Activated T-cell treated with anti-CD3 and anti-CD28 coated beads for 4 hours (primary cell): ENCODE measurements at places on chromosomes 6 and 20.

DNA sequence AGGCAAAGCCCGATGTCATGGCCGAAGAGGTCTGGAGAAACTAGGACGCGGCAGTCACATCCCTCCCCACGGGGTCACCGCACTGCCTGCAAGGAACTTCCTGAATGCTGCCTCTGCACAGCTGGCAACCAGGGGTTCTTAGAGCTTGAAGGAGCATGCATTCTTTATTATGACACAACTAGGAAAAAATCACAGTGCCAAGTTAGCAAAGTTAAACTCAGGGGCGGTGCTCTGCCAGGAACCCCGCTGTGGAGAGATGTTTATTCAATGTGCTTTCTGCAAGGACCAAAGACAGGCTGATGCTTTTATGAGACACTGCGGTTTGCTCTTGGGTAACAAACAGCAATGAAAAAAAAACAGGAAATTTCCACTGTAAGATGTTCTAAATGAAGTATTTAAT is 287.3 kb upstream of the FOXQ1 start:
- no peak for DNase-seq

GRCh38 chr6:133254552-133255228 is 13.5 kb downstream of the EYA4 start:
- no peak for DNase-seq

DNA sequence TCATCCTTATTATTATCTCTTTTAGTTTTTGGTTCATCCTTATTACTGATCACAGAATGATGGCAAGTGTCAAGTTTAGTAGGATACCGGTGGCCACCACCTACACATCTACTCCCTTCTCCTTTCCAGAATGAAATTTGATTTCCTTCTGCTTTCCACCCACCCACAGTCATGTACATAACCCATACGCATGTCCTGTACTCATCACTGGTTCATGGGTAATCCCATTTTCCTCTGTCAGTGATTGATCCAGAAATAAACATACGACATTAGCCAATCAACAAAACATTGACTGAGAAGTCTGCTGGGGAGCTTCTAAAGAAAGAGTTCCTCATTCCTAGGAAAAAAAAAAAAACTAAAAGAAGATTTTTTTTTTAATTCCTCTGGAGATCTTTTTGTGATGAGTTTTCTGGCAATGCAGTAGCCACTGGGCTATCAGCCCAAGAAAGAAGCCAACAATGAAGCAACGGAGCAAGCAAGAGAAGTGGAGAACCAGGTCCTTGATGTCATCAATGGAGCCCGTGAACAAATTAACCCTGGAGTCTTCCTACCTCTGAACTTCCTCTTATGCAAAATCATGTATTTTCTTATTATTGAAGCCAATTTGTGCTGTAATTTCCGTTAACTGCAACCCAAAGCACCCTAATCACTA is 127.8 kb downstream of the TASP1 start:
- no peak for DNase-seq

- DNase-seq: peak; percentile 77
Measured at GRCh38 chr20:64255361-64256281, at the start of gene PCMTD2. TSS of gene PCMTD2 (plus strand) at chr20:64255748. CDS start at chr20:64259966, 4,218 bp downstream.

- no peak for DNase-seq
Measured at GRCh38 chr20:57329608-57330221, at the start of gene SPO11. TSS of gene SPO11 (plus strand) at chr20:57329803. CDS start at chr20:57329868, 65 bp downstream.

DNA sequence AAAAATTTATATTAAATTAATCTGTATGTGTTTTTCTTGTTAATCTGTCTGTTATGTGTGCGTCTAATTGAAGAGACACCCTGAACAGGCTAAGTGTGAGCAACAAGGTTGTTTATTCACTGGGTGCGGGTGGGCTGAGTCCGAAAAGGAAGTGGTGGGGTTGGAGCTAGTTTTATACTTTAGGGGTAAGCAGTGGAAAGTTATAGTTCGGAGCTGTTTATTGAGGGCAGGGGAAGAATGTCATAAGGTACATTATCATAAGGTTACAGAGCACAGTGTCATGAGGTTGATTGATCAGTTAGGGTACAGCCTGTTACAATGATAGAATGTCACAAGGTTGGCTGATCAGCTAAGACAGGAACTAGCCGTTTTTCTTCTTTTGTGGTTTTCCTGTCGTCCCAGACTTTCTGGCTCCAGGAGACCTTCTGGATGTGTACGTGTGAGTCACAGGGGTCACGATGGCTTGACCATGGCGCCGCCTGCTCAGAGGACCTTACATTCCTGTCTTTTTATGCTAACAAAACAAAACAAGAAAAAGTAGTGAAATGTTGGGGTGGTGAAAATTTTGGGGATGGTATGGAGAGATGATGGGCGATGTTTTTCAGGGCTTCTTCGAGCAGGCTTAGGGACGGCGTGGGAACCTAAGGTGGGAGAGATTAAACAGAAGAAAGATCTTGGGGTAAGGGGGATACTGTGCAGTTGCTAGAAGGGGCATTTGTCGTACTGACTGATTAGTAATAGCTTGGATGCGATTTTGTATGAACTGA is 754.0 kb upstream of the ADGRB3 start:
- DNase-seq: no peak

DNA sequence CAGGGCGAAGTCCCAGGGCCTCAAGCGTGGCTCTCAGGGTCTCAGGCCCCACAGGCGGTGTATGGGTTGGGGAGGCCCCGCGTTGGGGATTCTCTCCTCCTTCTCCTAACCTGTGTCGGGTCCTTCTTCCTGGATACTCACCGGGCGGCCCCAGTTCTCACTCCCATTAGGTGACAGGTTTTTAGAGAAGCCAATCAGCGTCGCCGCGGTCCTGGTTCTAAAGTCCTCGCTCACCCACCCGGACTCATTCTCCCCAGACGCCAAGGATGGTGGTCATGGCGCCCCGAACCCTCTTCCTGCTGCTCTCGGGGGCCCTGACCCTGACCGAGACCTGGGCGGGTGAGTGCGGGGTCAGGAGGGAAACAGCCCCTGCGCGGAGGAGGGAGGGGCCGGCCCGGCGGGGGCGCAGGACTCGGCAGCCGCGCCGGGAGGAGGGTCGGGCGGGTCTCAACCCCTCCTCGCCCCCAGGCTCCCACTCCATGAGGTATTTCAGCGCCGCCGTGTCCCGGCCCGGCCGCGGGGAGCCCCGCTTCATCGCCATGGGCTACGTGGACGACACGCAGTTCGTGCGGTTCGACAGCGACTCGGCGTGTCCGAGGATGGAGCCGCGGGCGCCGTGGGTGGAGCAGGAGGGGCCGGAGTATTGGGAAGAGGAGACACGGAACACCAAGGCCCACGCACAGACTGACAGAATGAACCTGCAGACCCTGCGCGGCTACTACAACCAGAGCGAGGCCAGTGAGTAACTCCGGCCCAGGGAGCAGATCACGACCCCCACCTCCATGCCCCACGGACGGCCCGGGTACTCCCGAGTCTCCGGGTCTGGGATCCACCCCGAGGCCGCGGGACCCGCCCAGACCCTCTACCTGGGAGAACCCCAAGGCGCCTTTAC is at the start of gene HLA-G:
TSS of gene HLA-G (plus strand) at position 247 of the 892 bp plus-strand sequence. CDS start at position 267, 20 bp downstream.
- DNase-seq: no peak

- peak; percentile 44 for DNase-seq
Measured at GRCh38 chr6:33589731-33590530, 9.9 kb upstream of the BAK1 start.

DNA sequence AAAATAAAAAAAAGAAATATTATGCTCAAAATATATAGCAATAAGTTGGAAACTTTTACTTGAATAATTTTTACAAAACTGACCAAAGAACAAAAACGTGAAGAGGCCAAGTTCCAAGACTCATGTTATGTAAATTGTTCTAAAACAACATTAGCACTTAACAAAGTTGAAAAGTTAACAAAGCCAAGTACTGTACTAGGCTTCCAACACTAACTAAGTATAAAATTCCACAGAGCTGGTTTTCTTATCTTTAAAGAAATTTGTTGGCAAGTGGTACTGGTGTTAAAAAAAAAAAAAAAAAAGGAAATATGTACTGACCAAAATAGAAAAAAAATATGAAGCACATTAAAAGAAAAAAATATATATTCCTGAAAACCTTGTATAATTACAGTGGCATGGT is 127.8 kb downstream of the SLC16A10 start:
- DNase-seq: no peak

DNA sequence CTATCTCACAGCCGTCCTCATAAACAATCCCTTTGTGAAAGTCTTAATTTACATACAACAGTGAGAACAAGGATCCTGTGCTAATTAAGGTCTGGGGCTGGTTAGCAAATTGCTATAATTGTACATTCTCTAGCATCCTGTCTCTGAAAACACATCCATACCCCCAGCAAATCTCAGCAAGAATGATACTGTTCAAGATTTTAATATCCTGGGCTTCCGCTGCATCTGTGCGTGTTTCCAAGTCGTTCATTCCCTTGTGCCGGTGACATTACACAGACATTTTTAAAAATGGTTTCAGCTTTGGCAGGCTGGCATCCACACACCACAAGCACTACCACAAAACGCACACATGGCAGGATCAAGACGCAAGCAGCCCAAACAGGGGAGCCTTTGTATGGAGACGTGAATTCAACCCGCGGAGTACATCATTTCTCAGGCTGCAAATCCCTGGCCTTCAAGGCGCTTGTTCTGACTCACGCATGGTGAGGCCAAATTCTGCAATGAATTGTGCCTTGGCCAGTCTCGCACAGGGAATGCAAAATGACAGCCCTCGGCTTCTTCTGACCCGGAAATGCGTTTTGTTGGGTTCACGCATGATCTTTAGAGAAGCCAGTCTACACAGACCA is 20.3 kb downstream of the ZMYND8 start:
- no peak for DNase-seq

GRCh38 chr6:33430334-33430733 is 10.5 kb downstream of the SYNGAP1 start:
- no peak for DNase-seq

DNA sequence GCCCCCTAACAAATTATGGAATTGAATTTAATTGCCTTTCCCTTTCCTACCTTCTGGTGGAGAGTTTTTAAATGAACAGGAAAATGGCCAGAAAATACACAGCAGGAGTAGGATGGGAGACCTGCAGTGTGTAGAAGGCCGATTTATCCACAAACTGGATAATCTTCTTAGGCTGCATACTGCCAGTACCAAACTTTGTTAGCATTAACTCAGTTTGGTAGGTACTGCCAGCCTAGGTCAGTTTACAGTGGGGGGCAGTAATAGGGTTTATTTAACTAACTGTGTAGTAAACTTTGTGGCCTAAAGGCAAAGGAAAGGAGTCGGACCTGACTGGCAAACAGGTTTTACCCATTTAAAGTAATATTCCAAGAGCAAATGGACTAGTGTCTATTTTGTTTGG is 4.6 kb downstream of the NCOA3 start:
- DNase-seq: no peak

GRCh38 chr6:169852504-169853195 is 101.2 kb downstream of the ERMARD start:
- DNase-seq: no peak

- no peak for DNase-seq
Measured at GRCh38 chr6:43977404-43978111, 149.7 kb downstream of the MRPL14 start.

GRCh38 chr6:134590449-134590848 is 272.5 kb upstream of the SGK1 start:
- DNase-seq: no peak
